ENCODE measurements at places on chromosomes 12 and 14.

DNA sequence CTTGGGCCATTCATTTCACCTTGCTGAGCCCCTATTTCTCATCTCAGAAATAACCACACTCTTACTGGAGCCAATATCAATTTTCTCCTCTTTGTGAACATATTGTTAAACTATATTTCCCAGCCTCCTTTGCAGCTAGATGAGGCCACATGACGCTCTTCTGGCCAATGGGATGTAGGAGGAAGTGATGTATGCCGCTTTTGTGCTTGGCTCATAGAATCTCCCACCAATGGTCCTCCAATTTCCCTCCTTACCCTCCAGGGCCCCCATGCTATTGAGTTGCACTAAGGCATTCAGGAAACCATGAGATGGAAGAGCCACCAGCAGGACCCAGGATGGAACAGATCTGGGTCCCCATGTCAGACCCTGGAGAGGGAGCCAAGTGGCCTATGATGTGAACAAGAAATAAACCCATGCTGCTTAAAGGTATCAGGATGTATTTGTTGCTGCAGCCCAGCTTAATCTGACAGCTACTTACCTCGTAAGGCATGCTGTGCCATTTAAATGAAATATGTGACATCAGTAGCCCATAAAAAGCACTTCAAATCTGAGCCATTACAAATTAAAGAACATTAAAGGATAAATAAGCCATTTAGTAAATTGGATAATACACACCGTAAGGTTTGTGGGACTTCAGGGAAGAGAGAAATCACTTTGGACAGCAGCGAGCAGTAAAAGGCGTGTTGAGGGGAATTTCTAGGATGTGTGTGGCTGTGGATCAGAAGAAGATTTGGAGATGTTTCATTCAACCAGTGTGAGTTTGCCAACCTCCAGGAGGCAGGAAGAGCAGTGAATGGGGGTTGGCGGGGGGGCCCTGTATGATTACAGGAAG, 24.4 kb upstream of the BDKRB2 start:
- DNase-seq = no peak

DNA sequence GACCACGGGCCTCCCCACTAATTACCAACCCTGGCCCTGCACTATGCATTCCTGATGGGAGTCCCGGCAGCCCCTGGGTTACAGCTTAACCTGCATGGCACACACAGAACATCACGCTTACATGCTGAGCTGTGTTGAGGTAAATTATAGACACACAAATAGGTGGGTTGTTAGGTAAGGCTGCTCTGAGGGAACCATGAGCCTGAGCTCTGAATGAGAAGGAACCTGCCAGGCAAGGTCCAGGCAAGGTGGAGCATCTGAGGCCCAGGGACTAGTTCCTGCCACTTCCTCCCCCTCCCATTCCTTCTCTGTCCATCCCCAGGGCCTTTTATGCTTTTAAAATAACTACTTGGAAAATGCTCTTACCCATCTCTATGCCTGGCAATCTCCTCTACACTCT, 82.7 kb upstream of the ESRRB start:
- no peak for DNase-seq

DNA sequence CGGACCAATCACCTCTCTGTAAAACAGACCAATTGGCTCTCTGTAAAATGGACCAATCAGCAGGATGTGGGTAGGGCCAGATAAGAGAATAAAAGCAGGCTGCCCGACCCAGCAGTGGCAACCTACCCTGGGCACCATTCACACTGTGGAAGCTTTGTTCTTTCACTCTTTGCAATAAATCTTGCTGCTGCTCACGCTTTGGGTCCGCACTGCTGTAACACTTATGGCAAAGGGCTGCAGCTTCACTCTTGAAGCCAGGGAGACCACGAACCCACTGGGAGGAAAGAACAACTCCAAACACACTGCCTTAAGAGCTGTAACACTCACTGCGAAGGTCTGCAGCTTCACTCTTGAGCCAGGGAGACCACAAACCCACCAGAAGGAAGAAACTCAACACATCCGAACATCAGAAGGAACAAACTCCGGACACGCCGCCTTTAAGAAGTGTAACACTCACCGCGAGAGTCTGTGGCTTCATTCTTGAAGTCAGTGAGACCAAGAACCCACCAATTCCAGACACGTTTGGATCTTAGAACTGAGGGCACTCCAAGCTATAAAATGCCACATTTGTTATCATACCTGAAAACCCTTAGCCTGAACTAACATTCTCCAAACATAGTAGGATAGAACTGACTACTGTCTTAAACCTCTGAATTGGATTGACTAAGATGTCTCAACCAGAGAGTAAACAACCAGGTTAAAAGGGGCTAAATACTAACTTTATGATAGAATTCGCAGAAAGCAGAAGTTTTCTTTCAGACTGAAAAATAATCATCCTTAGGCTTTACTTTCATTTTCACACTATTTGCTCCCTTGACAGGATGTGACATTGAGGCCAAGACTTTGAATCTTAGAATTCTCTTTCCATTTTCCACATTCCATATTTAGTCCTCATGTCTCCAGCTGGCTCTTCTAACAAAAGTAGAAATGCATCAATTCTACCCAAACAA, 33.6 kb downstream of the CDKL1 start:
- no peak for DNase-seq

DNA sequence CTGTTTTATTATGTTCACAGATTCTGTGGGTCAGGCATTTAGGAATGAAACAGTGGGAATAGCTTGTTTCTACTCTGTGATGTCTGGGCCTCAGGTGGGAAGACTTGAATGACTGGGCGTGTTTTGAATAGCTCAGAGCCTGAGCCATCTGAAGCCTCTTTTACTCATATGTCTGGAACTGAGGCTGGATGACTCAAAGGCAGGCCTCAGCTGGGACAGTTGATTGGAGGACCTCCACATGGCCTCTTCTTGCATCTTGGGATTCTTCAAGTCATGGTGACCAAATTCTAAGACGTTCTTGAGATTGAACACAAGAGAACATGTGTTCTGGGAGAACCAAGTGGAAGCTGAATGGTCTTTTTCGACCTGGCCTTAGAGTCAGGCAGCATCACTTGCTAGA, 45.8 kb upstream of the TBX3 start:
- no peak for DNase-seq

DNA sequence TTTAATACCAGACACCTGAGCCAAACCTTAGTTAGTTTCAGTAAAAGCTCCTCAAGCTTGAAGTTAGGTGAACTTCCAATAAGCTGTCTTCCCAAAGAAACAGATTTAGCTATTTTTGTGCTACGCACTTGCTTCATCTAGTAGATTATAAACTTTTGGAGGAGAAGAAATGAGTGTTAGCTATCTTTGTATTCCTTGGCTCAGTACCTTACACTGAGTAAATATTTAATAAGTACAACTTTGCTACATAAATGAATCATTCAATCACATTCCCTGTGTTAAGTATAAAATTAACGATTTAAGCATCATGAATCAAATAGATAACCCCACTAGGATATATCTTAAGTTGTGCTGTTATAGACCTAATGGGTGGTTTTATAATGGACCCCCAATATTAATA, 307.0 kb downstream of the PCNX1 start:
- no peak for DNase-seq

DNA sequence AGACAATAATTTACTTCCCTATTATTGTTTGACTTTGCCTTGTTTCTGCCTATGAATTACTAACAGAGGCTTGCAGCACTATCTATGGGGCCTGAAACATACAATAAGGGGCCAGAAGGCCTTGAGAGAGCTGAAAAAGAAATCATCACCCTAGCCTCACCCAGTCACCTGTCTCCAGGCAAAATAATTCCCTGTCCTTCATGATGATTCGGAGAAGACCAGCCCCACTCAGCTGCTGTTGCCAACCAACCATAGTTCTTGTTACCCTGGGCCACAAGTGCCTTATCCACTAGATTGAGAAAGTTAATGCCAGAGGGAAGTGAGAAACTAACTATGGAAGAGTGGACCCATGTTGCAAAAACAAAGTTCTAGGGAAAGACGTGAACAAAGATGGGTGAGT, 97.1 kb downstream of the ARF6 start:
- DNase-seq = no peak

DNA sequence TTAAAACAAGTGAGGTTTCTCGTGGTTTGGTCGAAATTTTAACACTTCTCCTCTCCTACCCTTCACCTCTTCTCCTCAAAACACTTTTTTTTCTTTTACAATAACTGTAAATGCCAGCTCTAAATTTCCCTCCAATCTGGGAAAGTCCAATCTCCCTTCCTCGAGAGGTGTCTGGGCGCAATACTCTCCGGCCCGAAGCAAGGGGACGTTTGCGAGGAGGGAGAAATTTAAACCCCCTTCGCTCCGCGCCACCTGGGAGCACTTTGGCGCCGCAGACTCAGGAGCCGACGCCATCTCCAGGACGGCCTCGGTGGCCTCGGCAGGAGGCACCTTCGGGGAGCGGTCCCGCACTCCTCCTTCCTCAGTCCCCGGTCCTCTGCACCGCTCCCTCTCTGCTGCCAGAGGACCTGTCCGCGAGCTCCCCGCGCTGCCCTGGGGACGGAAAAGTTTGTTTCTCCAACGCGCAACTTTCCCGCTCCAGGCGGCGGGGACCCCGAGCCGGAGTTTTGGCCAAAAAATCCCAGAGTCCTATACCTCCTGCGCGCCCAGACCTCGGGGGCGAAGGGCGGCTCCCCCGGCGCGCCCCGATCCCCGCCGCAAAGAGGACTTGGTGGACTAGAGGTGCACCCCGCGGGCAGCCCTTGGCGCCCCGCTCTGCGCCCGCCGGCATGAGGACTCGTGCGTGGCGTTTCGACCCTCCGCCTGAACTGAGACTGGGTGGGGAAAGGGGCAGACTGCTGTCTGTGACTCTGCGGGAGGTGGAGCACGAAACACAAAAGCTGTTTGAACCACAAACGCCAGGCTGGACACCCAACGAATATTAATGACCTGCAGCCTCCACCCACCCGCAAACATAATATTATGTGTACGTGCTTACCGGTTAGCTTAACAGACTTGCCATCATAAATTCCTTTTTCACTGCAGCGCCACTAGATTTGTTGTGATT, 95.2 kb upstream of the HMGA2 start:
- DNase-seq = no peak

DNA sequence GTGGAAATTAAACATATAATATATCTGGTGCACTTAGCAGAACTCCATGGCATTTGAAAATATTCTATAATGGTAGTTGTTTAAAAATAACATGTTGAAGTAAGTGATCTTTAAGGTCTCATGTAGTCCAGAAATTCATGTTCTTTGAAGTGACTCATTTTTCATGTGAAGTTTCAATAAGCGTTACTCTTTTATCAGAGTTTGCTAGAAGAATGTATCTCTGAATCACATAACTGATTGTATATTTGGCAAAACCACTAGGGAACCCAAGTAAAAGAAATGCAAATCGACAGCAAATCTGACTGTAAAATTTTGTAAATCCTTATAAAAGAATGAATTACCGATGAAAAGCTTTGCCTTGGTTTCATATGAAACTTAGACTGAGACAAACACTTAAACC, 463.3 kb downstream of the TMTC2 start:
- DNase-seq = no peak

DNA sequence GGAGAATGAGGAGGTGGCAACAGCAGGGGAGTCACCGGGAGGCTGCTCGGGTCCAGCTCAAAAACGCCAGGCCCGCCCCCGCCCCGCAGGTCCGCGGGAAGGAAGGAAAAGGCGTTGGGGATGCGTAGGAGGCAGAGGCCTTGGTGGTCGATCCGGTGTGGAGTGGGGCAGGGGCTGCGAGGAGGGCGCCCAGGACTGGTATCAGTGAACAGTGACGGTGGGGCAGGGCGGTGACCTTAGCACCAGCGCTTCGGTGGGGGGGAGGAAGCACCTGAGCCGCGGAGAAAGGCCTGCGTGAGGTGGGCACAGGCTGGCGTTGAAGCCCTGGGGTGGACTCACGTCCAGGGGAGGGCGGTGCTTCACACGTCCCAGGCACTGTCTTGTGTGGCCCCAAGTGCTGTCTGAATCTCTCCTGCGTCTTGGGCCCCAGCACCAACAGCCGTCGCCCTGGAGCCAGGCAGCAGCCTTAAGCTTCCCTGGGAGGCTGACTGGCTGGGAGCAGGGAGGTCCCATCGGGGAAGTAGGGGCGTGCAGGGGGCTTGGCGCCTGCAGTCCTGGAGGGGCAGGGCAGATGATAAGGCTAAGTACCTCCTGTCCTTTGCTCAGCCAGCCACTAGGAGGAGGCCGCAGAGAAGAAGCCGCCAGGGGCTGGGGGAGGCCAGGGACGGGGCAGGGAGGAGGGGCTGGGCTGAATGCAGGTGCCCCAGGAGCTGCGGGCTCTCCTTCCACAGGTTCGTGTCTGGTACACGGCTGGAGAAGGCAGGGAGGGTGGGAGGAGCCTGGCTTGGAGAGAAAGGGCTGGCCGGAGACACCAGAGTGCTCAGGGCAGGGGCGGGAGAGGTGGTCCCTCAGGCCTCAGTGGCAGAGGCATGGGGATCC, 26.5 kb downstream of the ZBTB42 start:
- no peak for DNase-seq

- no peak for DNase-seq
Measured at GRCh38 chr12:96652870-96653269, 163.5 kb downstream of the CFAP54 start.

DNA sequence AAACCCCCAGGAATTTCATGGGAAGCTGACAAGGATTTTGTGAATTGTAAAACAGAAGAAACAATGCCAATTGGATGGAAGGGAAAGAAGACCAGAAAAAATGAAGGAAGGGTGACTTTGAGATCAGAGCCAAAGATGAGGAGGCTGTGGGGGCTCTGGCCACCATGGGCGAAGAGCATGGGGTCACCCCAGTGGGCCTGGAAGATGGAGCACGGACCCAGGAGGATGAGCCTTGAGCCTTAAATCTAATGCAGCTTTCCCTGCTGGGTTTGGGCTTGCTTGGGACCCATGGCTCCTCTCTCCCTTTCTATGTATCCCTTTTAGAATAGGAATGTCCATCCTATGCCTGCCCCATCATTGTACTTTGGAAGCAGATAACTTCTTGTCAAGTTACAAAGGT, 322.2 kb downstream of the TMEM121 start:
- no peak for DNase-seq

- DNase-seq = no peak
Measured at GRCh38 chr12:125871811-125872594, 806.8 kb downstream of the AACS start.

- no peak for DNase-seq
Measured at GRCh38 chr14:72888192-72888591, 5.7 kb downstream of the DPF3 start.

DNA sequence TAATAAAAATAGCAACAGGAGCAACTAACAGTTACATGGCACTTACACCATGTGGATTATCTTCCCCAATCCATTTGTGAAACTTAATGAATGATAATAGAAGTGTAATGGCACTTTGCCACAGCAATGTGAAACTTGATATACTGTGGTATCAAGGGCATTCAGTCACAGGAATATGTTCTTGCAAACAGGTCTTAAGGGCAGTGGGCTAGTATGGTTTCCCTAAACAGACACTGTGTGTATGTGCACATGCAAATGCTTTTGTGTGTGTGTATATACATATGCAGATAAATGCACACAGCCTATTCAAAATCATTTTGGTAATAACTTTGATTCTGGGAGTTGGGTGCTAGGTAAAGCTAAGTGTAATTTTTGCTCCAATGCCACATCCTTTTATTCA, 26.2 kb upstream of the ARHGAP5 start:
- DNase-seq = no peak

DNA sequence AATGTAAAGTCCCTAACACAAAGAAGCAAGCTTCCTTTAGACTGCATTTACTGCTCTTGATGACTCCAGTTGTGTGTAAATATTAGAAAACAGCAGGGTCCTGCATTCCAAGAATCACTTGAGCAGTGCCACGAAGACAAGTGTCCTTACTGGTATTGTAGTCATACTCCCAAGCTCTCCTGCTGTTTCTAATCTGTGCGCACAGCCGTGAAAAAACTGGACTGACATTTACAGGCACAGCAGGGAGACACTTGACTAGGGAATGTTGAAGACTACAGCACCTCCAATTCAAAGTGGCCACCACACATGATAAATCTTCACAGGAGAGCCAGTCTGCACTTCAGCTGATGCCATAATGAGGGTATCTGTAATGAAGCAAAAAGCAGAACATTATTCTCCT, 91.4 kb downstream of the VRK1 start:
- no peak for DNase-seq
